Tibial nerve (tissue), 4 donors: ENCODE measurements at places on chromosomes 2 and 18.
A peak's percentile ranks its signal among the peaks of the same experiment; 100 is the strongest.

- DNase-seq: no peak
Measured at GRCh38 chr2:80303909-80304837, at the start of gene LRRTM1. Gene LRRTM1 (minus strand): TSS chr2:80304752. CDS start chr2:80303819, 933 bp downstream.

- DNase-seq: no peak
Measured at GRCh38 chr2:173054466-173054865, 21.2 kb upstream of the MAP3K20 start.

GRCh38 chr18:78505851-78506461 lies 473.7 kb upstream of the SALL3 start:
- DNase-seq: no peak

DNA sequence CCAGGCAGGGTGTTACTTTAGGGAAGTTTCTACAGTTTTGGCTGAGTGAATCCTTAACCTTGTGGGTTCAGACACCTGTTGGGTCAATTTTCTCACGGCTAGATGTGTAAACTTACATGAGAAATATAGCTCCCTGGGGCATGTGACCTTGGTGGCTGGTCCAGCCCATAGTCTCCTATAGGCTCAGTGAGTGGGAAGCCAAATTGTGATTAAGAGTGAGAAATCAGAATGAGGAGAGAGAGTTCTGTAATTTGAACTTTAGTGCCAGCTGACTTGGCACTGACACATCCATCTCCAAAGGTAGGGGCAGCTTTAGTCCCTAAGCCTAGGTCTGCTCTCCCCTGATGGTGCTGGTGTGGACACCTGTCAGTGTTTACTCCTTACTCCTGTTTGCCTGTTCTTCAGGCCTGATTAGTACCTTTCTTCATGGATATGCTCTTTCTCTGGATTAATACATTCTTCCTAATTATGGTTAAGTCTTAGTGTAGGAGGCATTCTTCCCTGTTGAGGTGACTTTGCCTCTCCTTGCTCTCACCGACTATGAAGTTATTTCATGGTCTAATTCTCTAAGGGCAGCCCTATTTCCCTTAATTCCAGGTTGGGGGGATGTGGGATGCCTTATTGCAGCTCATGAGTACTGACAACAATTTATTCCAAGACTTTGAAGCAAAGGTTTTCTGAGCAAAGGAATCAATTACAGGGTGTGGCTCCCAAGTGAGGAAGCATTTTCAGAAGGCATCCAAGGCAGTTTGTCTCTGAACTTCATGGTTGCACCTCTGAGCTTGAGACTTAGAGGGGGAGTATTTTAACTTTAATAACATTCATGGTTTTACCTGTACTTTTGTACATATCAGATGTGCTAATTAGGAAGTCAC lies 177.3 kb downstream of the DYSF start:
- no peak for DNase-seq

DNA sequence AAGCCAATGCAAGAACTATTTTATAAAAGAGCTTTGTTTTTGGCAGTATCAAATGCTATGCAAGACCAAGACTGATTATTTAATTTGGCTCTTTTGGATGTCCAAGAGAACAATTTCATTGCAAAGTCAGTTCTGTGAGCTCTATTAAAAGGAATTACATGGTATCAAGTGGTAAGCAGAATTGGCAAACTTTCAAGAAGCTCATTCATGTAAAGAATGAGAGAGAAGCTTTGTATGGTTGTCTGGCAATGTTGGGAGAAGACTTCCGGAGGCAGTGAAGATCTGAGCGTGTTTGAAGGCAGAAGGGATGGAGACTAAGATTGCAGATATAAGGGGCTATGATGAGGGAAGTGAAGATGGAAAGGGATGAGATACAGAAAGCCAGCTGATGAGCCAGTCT lies 49.6 kb downstream of the CPS1 start:
- no peak for DNase-seq

DNA sequence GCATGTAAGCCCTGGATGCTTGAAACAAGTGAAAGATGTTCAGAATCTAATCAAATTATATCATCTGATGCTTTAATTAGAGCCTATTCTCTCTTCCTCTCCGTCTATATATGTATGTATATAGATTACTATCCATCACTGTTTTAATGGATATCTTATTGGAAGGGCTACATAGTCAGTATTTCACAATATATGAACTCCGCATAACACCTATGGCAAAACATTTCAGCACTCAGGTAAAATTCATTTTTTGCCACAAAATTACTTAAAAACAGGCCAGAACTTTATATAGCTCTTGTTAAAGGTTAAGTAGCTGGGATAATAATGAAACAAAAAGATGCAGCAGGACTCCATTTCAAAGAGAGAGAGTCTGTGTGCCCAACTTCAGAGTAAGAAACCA lies 1.2 kb downstream of the PJVK start:
- no peak for DNase-seq

GRCh38 chr2:206635015-206635414 lies 7.3 kb upstream of the FAM237A start:
- DNase-seq: no peak

GRCh38 chr2:32918774-32919173 lies 28.0 kb upstream of the LTBP1 start:
- DNase-seq: no peak

- DNase-seq: no peak
Measured at GRCh38 chr2:175393851-175394250, 212.3 kb upstream of the ATP5MC3 start.

GRCh38 chr2:85310330-85310729 lies 17.5 kb downstream of the TGOLN2 start:
- DNase-seq: no peak

DNA sequence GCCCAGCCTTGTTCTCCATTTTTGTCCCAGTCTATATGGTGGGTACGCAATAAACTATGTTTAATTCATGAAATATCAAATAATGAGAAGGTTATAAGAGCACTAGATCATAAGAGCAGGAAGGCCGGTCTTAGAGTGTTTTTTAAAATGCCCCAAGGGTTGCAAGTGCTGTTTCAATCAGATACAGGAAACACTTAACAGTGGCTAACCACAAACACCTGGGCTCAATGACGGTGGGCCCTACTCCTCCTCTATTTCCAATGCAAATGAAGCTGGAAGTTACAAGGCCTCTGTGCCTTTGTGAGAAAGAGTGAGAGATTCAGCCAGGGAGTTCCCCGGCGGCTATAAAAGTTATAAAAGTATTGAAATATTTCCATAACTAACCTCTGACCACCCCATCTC lies 18.9 kb upstream of the WDR33 start:
- DNase-seq: no peak

- peak; percentile 53 for DNase-seq
Measured at GRCh38 chr2:31233741-31234682, at the start of gene EHD3. Gene EHD3 (plus strand): TSS chr2:31234152. CDS start chr2:31234622, 470 bp downstream.

- no peak for DNase-seq
Measured at GRCh38 chr2:36507408-36507812, 90.6 kb downstream of the FEZ2 start.

GRCh38 chr2:195590861-195591205 lies 66.2 kb upstream of the SLC39A10 start:
- peak; percentile 21 for DNase-seq

DNA sequence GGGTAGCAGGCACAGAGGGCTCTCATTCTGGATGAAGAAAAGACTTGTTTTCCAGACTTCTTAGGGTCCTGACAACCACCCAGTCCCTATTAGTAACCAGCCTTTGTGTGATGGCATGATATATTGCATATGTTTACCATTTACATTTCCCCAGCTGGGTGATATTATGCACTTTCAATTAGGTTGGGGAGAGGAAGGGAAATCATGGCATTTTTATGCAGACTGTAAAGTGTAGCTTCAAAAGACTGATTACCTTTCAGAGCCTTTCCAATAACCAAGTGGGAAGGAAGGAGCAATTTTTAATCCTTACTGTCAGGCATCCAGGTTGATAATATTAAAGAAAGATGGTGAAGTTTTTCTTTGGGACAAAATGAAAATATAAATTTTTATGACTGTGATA lies 240.8 kb upstream of the NRP2 start:
- DNase-seq: no peak

DNA sequence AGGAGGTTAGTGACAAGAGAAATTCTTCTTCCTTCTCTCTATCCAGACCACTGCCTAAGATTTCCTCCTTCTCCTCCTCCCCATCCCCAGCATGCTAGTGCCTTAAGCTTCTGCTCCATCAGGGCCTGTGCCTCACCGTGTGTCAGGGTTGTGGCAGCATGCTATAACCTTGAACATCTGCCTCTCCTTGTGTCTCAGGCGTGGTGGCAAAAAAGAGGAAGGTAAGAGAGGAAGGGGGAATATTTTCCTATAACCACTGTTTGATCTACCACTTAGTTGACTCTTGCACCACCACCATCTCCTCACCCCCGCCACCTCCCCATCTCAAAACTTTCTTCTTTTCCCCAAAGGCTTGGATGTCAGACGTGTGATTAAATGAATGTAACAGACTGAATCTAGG lies 38.3 kb upstream of the PEX13 start:
- DNase-seq: no peak

DNA sequence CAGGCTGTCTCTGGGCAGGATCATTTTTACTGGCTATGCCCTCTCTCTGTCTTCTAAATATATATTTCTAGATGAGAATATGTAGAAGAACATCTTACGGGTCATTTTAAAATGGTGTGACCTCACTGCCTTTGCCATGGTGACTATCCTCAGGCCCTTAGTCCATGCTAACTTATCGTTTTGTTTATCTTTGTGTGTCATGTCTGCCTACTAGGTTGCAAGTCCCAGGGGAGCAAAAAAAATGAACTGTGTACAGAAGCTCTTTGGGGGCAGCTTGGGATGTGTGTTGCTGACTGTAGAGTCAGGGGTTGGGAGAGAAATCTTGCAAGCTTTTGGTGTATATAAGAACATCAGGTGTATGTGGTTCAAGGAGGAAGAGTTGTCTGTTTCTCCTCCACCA lies 11.0 kb downstream of the CPSF3 start:
- no peak for DNase-seq

- DNase-seq: no peak
Measured at GRCh38 chr18:13448335-13448795, 229.8 kb downstream of the LDLRAD4 start.

DNA sequence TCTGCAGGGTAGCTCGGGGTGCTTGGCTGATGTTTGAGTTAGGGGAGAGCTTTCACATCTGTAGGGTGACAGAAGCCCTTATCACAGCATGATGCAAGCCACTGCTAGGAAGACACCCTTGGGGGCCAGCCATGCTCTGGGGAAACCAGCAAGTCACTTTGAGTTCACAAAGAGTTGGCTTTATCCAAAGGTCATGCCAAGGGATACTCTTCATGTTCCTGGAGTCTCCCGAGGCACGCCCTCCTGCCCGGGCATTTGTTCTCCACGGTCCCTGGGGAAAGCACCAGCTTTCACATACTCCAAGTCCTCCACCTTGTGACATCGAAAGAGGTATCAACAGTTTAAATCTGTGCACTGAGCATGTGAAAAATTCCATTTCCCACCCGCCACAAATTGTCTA lies 227.7 kb downstream of the VAPA start:
- DNase-seq: no peak

- DNase-seq: no peak
Measured at GRCh38 chr2:39243469-39244123, at the start of gene CDKL4. Gene CDKL4 (minus strand): TSS chr2:39243970.

DNA sequence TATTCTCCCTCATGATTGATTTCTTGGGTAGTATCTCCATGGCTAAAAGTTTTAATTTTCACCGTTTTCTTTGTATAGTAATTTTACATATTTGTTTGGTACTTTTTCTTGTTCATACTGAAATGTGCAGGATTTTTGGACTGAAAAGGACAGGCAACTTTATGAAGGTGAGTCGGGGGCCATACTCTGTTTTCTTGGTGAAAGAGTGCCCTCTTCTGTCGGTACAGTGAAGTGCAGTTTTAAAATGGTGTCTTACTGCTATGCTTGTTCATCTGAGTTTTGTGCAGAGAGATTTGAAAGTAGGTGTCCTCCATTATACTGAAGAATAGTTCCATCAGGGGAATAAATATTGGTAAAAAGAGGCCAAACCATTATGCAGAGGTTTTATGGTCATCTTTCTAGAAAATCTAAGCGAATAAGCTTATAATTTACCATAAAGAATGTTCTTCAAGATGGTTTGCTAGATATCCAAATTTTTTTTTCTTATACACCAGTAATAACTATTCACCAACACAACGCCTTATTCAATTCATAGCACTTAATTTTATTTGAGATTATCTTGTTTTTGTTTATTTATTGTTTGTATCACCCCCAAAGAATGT lies 8.7 kb upstream of the SERPINB13 start:
- no peak for DNase-seq

GRCh38 chr18:55794288-55795052 lies 206.5 kb upstream of the TCF4 start:
- no peak for DNase-seq

- DNase-seq: no peak
Measured at GRCh38 chr2:182903566-182903965, 37.1 kb upstream of the FRZB start.

DNA sequence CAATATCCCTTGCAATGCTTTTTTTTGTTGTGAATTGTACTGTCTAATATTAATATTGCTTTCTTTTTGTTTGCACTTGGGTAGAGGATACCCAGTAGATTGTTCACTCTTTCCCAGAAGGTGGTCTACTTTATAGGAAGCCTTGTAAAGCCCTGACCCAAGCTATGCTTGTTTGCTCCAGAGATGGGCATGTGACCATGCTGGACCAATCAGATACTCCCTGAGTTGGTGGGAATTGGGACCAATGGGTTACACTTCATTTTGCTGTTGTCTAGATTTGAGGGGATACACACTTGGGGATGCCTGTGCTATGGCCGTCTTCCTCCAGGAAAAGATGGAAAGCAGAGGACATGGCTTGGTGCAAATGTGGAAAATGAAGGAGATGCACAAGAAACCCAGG lies 314.3 kb downstream of the DYSF start:
- no peak for DNase-seq

GRCh38 chr2:144479659-144480058 lies 40.3 kb downstream of the ZEB2 start:
- no peak for DNase-seq

GRCh38 chr2:21072477-21073242 lies 28.8 kb upstream of the APOB start:
- no peak for DNase-seq

DNA sequence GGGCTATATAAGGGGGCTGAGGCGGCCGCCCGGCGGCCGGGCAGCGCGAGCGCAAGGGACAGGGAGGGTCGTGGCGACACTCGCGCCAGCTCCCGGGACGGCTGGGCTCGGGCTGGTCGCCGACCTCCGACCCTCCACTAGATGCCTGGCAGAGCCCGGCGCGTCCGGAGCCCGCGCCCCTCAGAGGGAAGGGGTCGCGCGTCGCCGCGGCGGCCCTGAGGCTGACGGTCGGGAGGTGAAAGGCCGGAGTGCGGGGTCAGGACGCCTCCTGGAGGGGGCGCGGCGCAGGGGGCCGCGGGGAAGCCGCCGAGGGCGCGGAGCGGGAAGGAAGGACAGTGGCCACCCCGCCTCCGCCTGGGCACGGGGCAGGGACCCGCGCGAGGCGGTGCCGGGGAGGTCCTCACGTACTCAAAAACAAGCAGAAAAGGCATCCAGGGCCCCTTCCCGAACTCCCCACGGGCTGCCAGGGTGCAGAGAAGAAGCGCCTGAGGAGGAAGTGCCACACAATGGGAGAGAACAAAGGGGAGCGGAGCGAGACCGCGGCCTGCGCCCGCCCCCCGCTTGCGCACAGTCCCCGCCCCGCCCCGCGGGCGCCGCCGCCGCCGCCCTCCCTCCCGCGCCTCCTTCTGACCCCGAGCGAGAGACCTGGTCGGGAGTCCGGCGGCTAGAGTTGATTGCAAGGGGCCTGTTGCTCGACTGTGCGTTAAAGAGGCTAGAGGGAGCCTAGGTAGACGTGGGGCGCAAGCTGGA lies 776 bp upstream of the KLF7 start:
- DNase-seq: peak; percentile 76
